ENCODE measurements at places on chromosomes 11 and 22.

GRCh38 chr22:30890686-30891442 lies 77.7 kb downstream of the MORC2 start:
- peak; percentile 37 for DNase-seq

- no peak for DNase-seq
These were observed 154.1 kb downstream of the DDX10 start for GRCh38 chr11:108818971-108819370.

- DNase-seq: no peak
These were observed 126.2 kb downstream of the ATG16L2 start for GRCh38 chr11:72940417-72940816.

- no peak for DNase-seq
These were observed 76.2 kb upstream of the TOP3B start for GRCh38 chr22:22058633-22059290.

DNA sequence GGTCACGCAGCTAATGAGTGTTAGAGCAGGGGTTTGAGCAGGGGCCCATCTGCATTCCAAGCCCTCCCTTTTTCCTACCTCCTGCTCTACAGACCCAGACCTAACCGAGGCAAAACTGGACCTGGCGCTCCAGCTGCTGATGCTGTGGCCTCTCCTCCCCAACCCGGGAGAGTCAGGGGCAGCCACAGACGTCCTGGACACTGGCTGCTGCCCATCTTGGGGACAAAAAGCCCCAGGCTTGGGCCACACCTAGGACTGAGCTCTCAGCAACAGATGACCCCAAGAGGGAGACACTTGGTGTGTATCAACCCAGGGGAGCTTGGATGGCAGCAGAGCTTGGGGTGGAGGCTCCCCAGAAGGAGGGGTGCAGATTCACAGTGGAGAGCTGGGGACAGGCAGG lies 172.6 kb downstream of the ST3GAL4 start:
- DNase-seq: no peak

GRCh38 chr22:28710576-28711191 lies 30.9 kb downstream of the CHEK2 start:
- DNase-seq: no peak

DNA sequence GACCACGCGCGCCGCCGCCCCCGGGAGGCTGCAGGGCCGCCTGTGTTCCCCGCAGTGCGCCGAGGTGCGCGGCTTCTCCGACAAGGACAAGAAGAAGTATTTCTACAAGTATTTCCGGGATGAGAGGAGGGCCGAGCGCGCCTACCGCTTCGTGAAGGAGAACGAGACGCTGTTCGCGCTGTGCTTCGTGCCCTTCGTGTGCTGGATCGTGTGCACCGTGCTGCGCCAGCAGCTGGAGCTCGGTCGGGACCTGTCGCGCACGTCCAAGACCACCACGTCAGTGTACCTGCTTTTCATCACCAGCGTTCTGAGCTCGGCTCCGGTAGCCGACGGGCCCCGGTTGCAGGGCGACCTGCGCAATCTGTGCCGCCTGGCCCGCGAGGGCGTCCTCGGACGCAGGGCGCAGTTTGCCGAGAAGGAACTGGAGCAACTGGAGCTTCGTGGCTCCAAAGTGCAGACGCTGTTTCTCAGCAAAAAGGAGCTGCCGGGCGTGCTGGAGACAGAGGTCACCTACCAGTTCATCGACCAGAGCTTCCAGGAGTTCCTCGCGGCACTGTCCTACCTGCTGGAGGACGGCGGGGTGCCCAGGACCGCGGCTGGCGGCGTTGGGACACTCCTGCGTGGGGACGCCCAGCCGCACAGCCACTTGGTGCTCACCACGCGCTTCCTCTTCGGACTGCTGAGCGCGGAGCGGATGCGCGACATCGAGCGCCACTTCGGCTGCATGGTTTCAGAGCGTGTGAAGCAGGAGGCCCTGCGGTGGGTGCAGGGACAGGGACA lies 2.7 kb downstream of the NLRP6 start:
- DNase-seq: peak; percentile 49

DNA sequence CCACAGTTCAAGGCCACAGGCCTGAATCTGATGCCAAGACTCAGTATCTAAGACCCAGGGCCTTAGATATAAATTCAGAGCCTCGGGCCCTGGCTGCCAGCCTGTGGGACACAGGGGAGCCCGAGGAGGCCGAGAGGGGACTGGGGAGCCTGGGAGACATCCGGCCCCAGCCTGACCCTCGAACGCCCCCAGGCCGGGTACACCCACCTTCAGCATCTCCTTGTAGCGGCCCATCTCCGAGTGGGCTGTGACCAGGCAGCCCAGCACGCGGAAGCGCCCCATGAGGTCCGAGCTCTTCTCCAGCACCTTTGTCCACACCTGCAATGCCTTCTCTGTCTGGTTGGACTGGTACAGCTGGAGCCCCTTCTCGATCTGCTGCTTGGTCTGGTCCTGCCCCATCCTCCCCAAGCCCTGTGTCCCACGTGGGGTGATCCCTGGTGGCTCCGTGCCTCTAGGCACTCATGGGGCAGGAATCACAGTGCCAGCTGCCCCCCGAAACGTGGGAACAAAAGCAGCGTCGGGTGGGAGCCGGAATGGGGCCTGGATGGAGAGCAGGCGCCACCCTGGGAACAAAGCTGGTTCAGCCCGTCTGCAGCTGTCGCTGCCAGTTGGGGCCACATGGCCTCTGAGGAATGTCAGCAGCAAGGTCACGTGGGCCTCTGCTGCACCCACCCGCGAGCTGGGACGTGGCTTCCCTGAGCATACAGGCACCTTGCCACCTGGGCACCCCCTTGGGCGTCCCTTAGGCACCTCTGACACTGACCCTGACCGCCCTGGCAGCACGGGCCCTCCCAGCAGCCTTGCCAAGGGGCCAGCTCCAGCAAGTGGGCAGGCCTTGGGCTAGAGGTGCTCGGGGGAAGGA lies at the start of gene RAPSN:
Gene RAPSN (minus strand): TSS at position 571 of the 862 bp plus-strand sequence. CDS start 172 bp downstream, at position 399.
- no peak for DNase-seq

GRCh38 chr11:63010934-63011439 lies 4.7 kb downstream of the SLC22A8 start:
- no peak for DNase-seq

DNA sequence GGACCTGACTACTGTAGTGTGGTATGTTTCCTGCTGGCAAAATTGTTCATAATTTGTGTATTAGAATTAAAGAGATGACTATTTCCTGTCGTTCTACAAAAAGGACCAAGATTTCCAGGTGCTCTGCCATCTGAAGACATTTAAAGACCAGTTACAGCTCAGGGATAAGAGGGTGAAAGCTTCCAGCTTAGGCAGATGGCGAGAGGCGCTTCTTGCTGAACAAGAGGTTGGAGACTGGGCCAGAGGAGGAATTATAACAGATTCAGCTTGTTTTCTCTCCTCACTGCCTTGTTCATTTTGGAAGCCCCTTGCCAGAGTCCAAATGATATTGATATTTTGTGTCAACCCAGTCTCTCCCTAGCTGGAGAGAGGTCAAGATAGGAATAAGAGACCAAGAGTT lies 23.1 kb upstream of the NNMT start:
- no peak for DNase-seq

- no peak for DNase-seq
These were observed 67.7 kb downstream of the PANX1 start for GRCh38 chr11:94196363-94196762.

DNA sequence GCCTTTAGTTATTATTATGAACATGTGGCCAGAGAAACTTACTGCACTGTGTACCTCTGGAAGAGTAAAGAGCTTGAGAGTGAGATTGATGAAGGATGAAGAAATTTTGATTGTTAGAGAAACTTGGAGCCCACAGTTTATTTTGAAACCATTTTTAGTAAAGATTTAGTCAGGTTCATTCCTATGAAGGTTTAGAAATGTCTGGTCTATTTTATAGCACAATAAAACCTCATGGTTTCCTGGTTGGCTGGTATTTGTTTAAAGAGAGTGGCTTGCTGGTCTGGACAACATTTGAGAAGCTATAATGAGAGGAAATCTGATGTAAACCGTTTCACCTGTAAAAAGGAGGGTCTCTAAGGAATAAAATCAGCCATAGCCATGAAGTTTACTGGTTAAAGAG lies 8.8 kb upstream of the PDE3B start:
- no peak for DNase-seq

DNA sequence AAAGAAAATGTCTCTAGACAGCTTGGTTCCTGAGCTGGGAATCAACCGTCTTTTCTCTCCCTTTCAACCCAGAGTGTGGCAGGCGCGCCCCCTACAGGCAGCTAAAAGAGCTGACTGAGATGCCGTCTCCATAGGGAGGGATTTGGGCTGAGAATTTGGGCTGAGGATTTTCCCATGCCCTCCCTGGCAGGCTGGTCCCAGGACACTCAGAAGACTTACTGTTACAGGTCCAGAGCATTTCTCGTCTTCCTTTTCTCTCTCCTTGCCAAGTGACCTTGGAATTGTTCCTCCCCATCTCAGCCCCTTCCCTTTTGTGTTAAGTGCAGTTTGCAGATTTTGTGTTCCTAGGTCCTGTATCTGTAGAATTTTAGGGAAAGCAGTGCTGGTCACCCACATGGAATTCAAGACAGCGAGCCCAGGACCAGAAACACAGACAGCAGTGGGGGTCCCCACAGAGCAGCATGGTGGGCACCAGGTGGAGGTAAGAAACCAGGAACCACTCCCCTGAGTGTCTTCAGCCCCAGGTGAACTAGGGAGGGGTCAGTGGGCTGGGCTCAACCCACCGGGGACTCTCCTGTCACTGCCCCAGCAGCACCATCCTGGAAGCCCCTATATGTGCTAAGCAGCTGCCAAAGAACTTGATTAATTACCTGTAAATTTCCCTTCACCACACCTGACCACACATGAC lies 9.9 kb upstream of the IGLL5 start:
- DNase-seq: peak; percentile 78

DNA sequence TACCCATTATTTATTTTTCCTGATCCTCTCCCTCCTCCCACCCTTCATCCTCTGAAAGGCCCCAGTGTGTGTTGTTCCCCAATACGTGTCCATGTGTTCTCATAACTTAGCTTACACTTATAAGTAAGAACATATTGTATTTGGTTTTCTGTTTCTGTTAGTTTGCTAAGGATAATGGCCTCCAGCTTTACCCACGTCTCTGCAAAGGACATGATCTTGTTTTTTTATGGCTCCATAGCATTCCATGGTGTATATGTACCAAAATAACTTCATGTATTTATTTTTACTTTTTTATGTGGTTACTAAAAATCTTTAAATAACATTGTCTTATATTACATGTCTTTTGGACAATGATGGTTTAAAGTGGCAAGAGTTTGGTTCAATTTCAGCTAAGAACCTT lies 15.2 kb downstream of the PDGFD start:
- no peak for DNase-seq

DNA sequence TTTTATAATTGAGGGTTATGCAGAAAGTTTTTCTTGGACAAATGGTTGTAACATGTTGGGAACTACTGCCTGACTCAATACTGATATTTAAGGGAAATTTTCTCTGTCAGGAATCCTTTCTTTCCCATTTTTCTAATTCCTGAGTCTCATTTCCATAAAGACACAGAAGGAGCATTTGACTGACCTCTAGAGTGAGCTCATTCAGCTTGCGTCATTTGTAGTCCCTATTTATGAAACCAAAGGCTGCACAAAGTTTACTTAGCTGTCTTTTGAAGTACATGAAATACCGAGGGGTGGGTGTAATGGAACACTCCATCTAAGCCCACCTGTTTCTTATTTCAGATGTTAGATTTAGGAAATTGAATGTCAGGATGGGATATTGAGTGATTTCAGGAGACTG lies 359.5 kb upstream of the C11orf87 start:
- no peak for DNase-seq

- DNase-seq: peak; percentile 74
These were observed 1.8 kb upstream of the PACS1 start for GRCh38 chr11:66068154-66068821.

DNA sequence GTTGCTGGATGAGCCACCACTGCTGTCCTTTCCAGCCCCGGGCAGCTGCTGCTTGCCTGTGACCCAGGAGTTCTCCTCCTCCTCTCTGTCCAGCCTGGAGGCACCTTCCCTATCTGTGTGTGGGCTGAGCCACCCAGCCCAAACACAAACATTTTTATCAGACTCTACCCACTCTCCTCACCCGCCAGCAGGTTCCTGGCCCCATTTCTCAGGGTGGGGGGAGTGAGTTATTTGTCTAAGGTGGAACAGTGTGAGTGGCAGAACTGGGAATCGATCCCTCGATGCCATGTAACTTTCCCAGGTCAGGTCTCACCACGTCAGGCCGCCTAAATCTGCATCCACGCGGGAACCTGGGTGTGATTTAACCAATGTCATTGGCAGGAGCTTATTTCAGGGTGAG lies 20.8 kb upstream of the SMIM38 start:
- DNase-seq: no peak

DNA sequence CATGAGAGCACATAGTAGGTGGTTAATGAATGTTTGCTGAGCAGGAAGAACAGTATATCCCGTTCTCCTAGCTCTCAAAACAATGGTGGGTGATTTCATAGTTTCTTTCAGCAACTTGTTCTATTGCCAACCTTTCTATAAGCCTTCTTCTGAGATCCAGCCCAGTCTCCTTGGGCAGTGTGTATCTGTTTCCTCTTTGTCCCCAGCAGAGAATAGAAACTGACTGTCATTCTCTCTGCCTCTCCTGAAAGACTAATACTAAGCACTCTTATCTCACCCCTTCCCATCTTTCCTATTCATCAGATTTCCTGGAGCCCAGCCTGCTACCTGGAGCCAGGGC lies 272.9 kb downstream of the ST3GAL4 start:
- no peak for DNase-seq

DNA sequence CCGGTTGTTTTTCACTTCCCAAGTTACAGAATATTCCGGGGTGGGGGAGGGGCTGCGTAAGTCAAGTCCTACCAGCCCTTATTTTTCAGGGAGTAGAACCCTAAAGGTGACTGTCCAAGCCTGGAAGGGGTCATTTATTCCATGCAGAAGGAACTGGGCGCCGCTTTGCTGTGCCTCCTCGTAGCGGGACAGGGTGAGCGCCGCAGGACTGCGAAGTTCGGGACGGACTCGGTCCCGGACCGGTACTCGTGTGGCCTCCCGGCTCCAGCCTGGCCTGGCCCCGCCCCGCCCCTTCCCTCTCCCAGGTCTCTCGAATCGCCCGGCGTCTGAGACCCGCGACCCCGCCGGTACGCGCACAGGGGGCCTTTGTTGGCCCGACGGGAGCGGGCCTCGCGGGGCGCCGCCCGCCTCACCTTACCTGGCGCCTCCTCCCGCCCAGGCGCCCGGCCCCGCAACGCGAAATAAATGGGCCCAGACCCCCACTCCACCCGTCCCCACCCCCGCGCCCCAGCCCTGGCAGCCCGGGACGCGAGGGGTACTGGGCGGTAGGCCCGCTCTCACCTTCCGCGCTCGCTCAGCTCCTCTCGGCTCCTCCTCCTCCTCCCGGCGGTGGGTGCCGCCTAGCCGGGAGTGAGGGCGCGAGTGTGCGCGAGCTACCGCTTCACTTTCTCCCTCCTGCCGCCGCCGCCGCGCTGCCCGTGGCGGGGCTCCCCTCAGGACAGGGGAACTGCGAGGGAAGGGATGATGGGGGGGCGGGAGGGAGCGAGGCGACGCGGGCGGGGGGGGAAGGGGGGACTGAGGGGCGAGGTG lies 698 bp downstream of the PAK1 start:
- DNase-seq: peak; percentile 58

- no peak for DNase-seq
These were observed 10.2 kb downstream of the ARAP1 start for GRCh38 chr11:72741849-72742512.
